Myometrial cell (primary cell): ENCODE measurements at places on chromosomes 3 and 15. TPM values are rescaled to one million over a fixed set of nuclear protein-coding genes. Genes with fewer than 3 reads are reported as not detected.

Gene DLL4
- under 0.01 and 0.58 TPM in 2 replicates for total RNA-seq

Gene FOXB1
- total RNA-seq: not detected in 2 replicates

Gene TMEM207
- not detected in 2 replicates for total RNA-seq

Gene SLC27A2
- total RNA-seq: 1.4 TPM in 1 of 2 replicates, not detected in the other

Gene LRRN1
- total RNA-seq: not detected in 2 replicates

Gene IQCB1
- total RNA-seq: 9.4 and 11.0 TPM in 2 replicates

Gene AMIGO3
- 1.2 TPM in 1 of 2 replicates, not detected in the other for total RNA-seq

Gene KBTBD13
- not detected in 2 replicates for total RNA-seq

Gene RLBP1
- total RNA-seq: not detected in 2 replicates

Gene LAMB2
- total RNA-seq: 358 and 359 TPM in 2 replicates

Gene CCDC39
- total RNA-seq: not detected in 2 replicates

Gene KBTBD8
- total RNA-seq: 0.35 and 4.3 TPM in 2 replicates

Gene ZPLD1
- not detected in 2 replicates for total RNA-seq

Gene SPINK8
- total RNA-seq: not detected in 2 replicates

Gene PLA2G4E
- not detected in 2 replicates for total RNA-seq

Gene LRRC34
- 5.3 and 9.5 TPM in 2 replicates for total RNA-seq

Gene MOBP
- not detected in 2 replicates for total RNA-seq

Gene GRK7
- under 0.01 TPM in 1 of 2 replicates, not detected in the other for total RNA-seq

Gene CCRL2
- total RNA-seq: 5.0 and 6.6 TPM in 2 replicates

Gene ACSBG1
- 0.58 TPM in 1 of 2 replicates, not detected in the other for total RNA-seq

Gene CX3CR1
- total RNA-seq: not detected in 2 replicates

Gene ESYT3
- under 0.01 and 0.58 TPM in 2 replicates for total RNA-seq

Gene SLC22A13
- total RNA-seq: not detected in 2 replicates

Gene RCCD1
- total RNA-seq: 22.0 and 22.8 TPM in 2 replicates

Gene FBXW12
- not detected in 2 replicates for total RNA-seq

Gene RPP25
- 0.53 and 1.2 TPM in 2 replicates for total RNA-seq

Gene EEF1AKMT4
- total RNA-seq: 5.3 and 5.5 TPM in 2 replicates

Gene CCR9
- not detected in 2 replicates for total RNA-seq

Gene RAB6B
- 0.53 TPM in 1 of 2 replicates, not detected in the other for total RNA-seq

Gene LMAN1L
- total RNA-seq: not detected in 2 replicates

Gene PSMA4
- total RNA-seq: 283 and 346 TPM in 2 replicates

Gene SENP2
- total RNA-seq: 9.5 and 17.5 TPM in 2 replicates

Gene ALCAM
- 153 and 194 TPM in 2 replicates for total RNA-seq

Gene COL7A1
- 4.4 and 6.6 TPM in 2 replicates for total RNA-seq

Gene ITIH1
- total RNA-seq: not detected in 2 replicates

Gene CHSY1
- 25.1 and 26.4 TPM in 2 replicates for total RNA-seq

Gene SPTSSB
- not detected in 2 replicates for total RNA-seq

Gene ZDHHC3
- 51.7 and 53.3 TPM in 2 replicates for total RNA-seq

Gene CTXN2
- total RNA-seq: not detected in 2 replicates

Gene KNL1
- total RNA-seq: 17.3 and 38.5 TPM in 2 replicates

Gene LEKR1
- total RNA-seq: 0.18 and 0.58 TPM in 2 replicates

Gene SEMA7A
- 71.4 and 86.2 TPM in 2 replicates for total RNA-seq

Gene MLF1
- 17.0 and 17.2 TPM in 2 replicates for total RNA-seq
